GF-D8 (cell line): ENCODE measurements at places on chromosomes 7 and 10.

GRCh38 chr10:71921324-71922027 lies 42.7 kb upstream of the CHST3 start:
- DNase-seq = no peak

- DNase-seq = no peak
Observed at GRCh38 chr10:71432101-71432905, 35.6 kb downstream of the CDH23 start.

GRCh38 chr10:19302117-19302516 lies 253.5 kb downstream of the MALRD1 start:
- DNase-seq = no peak

GRCh38 chr10:93065675-93066543 lies 5.3 kb downstream of the CYP26C1 start:
- DNase-seq = no peak

GRCh38 chr7:2126621-2127020 lies 106.1 kb downstream of the MAD1L1 start:
- DNase-seq = no peak

- DNase-seq = no peak
Observed at GRCh38 chr7:148918058-148918596, 34.0 kb upstream of the EZH2 start.

DNA sequence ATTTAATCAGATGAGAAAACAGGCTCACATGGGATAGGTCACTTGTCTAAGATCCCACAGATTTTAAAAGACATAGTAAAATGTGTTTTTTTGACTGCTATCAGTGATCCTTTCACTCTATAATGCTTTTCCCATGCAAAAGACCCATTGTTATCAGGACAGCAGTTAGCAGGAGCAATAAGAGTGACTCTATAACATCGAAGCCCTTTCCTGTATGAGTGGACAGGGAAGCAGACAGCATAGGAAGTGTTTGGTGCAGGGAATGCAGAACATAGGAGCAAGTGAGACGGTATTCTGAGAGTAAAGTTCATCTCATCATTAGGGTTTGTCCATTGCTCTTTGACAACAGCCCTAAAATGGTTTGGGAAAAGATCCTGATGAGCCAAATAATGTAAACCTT lies 68.5 kb downstream of the SLC25A13 start:
- DNase-seq = no peak

DNA sequence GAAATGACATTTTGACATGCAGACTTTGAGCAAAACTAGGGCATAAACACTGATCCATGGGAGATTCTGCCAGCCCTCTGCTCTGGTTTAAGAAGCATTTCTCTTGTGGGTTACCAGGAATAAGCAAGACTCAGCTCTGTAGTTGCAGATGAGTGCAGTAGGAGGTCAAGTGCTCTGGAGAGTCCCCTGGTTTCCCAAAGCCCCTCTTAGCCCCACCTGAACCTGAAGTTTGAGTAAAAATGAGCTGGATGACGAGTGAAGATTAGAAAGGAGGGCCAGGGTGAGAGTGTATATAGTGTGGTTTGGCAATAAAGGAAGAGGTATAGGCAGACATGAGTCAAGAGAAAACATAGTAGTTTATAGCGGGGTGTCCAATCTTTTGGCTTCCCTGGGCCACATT lies 220.3 kb downstream of the ARL4A start:
- no peak for DNase-seq

GRCh38 chr10:26481914-26482550 lies 43.9 kb downstream of the APBB1IP start:
- DNase-seq = peak; percentile 91

GRCh38 chr10:110483633-110484032 lies 14.1 kb upstream of the DUSP5 start:
- DNase-seq = no peak

DNA sequence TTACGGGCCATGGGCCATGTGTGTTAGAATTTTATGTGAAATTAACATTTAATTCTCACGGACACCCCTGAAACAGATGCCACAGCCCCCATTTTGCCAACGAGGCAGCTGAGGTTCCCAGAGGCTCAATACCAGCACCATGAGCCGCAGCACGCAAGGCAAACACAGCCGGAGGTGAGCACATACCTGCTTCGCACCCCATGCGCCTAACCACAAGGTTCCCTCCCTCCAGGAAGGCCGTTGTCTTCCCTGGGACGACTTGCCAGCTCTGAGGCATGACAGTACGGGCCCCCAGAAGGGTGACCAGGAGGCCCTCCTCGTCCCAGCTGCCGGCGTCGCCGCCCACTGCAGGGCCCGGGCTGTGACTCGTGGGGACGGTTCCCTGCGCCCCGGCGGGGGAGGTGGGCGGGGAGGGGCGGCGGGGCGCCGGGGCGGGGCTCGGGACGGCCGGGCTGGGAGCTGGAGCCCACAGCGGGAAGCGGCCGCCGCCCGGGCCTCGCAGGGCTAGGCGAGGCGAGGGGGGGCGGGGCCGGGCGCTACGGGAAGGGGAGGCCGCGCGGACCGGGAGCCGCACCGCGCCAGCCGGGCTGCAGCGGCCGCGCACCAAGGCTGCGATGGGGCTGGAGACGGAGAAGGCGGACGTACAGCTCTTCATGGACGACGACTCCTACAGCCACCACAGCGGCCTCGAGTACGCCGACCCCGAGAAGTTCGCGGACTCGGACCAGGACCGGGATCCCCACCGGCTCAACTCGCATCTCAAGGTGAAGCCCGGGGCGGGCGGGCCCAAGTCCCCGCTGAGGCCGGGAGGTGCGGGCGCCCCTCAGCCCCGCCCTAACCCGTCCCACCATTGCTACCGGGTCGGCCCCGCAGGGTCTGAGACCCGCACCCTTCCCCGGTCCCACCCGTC lies at the start of gene CAV2:
CAV2 (plus strand) TSS at position 571 of the 910 bp plus-strand sequence; CDS start at position 615, 44 bp downstream.
- DNase-seq = no peak

DNA sequence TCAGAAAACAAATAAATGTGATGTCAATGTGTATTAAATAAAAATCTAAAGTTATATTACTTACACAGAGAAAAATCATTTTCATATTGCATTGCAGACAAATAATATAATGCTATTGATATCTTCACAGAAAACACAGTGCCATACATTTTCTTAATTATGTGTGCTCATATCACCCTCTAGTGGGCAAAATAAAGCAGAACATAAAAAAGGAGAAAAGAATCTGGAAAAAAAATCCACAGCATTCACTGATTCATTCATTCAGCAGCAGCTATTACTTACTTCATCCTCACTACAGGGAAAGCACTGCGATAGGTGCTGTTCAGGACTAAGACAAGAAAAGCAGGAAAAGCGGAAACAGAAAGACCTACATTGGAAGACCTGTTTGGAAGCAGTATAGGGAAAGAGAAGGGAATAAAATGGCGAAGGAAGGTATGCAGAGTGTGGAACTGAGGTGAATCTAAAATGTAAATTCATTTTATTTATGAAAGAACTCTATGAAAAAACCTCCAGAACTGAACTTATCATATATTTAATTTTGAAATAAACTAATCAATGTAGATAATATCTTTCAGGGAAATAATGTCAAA lies 73.2 kb downstream of the POT1 start:
- no peak for DNase-seq

- no peak for DNase-seq
Observed at GRCh38 chr10:48898426-48898825, 41.2 kb downstream of the LRRC18 start.

DNA sequence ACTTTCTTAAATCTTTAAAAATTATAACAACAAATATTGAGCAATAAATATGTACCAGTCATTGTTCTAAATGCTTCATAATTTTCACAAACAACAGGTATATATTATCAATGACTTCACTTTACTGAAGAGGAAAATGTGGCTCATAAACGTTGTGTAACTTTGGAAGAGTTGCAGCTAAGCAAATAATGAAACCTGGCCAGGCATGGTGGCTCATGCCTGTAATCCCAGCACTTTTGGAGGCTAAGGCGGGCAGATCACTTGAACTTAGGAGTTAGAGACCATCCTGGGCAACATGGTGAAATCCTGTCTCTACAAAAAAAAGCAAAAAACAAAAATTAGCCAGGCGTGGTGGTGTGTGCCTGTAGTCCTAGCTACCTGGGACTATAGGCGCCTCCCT lies 71.9 kb upstream of the AMPH start:
- no peak for DNase-seq

GRCh38 chr7:77651575-77652162 lies 44.6 kb upstream of the RSBN1L start:
- no peak for DNase-seq

GRCh38 chr7:48933549-48934085 lies 9.3 kb downstream of the CDC14C start:
- DNase-seq = no peak

DNA sequence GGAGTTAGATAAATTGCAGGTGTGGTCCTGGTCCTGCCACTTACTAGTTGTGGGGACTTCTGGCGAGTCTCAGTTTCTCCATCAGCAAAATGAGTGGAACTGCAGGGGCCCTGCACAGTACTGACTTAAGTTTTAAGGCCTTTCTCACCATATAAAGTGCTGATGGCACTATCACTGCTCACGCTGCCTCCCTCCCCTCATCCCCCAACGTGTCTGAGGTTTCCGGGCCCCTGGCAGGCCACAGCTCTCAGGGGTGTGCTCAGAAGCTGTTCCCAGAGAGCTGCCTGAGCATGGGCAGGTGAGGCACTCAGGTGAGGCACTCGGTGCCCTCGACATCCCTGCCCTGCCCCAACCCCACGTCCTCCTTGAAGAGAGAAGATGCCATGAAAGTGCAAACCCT lies 74.2 kb downstream of the VOPP1 start:
- no peak for DNase-seq

DNA sequence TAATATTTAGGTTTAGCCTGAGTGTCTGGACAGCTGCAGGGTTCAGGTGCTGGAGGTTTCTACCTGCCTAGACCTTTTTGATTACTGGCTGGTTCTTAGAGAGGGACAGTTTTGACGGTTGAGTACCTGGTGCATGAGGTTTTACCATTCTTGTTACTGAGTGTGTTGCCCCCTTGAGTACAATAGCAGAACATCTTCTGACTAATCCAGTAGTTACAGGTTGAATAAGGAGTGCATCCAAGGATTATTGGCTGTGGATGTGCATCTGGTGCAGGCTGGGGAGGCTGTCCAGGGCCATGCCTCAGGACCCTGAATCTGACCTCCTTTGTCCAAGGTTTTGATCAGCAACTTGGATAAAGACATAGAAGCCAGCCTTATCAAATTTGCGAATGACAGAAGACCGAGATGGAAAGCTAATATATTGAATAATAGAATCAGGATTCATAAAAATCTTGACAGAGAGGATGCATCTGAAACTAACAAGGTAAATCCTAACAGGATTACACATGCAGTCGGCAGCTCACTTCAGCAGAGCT lies 23.1 kb downstream of the PLPP4 start:
- DNase-seq = no peak

DNA sequence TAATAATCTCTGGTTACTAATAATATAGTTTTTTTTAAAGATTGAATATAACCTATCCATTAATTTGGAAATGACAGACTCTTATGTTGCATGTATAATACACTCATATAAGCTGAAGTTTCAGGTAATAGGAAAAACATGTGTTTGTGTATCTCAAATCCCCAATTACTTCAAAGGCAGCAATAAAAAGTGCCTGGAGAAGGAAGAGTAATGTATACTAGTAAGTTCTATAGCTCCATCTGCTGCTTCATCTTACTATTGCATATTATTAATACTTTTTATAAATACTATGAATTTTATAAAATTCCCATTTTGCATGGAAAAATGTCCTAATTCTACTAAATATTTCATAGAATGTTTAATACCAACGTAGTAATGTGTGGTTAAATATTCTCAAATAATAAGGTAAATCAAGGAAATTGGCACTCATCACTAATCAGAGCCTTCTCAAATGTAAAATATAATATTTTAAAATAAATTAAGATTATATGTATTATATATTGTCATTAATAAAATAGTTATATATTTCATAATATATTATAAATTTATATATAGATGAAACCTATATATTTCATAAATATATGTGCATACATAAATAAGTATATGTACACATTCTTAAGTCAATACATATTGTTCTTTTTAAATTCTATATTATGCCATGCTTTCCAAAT lies 311.9 kb downstream of the HGF start:
- no peak for DNase-seq

DNA sequence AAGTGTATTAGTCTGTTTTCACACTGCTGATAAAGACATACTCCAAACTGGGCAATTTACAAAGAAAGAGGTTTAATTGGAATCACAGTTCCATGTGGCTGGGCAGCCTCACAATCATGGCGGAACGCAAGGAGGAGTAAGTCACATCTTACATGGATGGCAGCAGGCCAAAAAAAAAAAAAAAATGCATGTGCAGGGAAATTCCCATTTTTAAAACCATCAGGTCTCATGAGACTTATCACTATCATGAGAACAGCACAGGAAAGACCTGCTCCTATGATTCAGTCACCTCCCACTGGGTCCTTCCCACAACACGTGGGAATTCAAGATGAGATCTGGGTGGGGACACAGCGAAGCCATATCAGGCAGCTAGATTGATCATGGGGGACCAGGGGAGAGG lies 136.8 kb downstream of the EXOC4 start:
- no peak for DNase-seq

DNA sequence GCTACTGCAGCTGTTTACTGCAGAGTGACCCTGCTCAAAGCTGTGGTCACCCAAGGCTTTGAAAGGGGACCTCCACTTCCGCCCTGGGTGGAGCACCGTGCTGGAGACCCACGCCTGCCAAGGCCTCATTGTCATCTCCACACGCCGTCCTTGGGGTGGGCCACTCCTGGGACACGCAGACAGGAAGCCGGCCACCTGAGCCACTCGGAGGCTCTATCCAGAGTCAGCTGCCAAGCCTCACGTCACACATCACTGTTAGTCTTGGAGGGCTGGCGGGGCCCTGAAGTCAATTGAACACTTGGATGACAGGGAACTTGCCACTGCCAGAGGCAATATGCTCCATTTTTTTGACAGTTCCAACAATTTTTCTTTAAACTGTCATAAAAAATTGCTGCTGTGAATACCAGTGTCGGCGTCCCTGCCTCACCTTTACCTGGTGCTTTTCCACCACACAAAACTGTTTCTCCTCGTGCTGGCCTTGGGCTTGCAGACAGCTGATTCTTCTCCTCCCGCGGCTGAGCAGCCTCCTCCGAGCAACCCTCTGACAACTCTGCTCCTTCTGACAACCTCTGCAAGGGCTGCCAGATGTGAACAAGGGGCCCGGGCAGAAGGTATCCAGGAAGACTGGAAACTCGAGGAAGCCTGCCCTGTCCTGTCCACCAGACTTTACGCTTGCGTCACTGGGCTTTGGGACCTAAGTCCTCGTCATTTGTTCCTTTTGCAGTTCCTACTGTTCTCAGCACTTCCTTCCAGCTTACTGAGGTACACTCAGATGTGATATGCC lies 81.9 kb downstream of the EGFR start:
- no peak for DNase-seq

- DNase-seq = no peak
Observed at GRCh38 chr10:9895453-9895852, 1122.2 kb upstream of the CELF2 start.

DNA sequence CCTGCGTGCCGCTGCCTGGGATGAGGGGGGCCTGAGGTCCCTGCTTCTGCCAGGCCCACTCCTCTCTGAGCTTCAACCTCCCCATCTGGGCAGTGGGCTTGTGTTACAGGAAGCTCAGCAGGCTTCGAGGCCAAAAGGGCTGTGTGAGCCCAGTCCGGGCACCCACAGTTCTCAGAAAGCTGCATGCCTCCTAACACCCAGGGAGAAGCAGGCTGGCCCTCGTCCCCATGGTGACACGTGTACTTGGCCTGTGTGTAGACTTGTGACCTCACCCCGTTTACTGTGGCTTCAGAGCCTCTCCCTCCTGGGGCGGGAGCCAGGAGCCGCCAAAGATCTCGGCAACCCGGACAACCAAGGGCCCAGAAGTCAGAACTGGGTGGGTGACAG lies 2.2 kb upstream of the GRIFIN start:
- peak; percentile 47 for DNase-seq

GRCh38 chr7:29207162-29207801 lies 12.7 kb downstream of the CHN2 start:
- no peak for DNase-seq
